B cell (primary cell): ENCODE measurements at places on chromosomes 7 and 10. TPM values are rescaled to one million over a fixed set of nuclear protein-coding genes. Genes with fewer than 3 reads are reported as not detected.

Gene AKR1C2
- total RNA-seq = not detected in 2 replicates

Gene SHH
- not detected in 2 replicates for total RNA-seq

Gene RET
- 0.27 and 0.36 TPM in 2 replicates for total RNA-seq

GRCh38 chr10:128365156-128365725 is 239.0 kb upstream of the MKI67 start:
- no peak overlapping the region for H3K27ac ChIP-seq
- no peaks in the 10 kb centered on the region for H3K27me3 ChIP-seq
- H3K36me3 ChIP-seq = no peaks in the 10 kb centered on the region
- no peaks in the 10 kb centered on the region for H3K4me1 ChIP-seq
- no peak overlapping the region for H3K4me3 ChIP-seq
- no peak for DNase-seq

DNA sequence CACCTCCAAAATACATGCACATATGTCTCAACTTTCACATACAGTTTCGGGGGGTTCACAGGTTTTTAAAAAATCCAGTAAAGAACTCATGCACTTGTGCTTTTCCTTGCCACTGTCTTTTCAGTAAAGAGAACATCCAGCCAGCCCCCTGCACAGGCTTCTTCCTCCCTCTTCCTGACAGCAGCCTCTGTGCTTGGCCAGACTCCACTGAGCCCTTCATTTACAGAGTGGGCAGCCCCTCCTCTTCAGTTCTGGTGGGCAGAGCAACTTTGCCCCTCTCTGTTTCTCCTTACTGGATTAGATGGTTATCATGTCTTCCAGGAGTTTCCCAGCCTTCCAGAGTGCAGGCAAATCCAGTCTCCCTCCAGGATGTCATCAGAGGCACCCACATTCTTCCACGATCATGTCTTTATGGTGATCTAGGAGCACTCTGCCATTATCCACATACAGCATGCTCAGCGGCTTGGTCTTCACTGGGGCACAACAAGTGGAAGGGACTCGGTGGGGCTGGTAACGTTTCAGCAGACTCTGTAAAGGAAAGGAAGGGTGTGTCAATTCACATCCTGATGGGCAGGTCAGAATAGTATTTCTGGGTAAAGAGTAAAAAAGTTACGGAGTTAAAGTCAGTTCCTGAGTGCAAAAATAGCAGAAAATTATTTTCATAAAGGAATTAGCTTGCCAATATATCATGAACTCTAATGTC is 8.8 kb downstream of the NODAL start:
- no peaks in the 10 kb centered on the region for H3K27me3 ChIP-seq
- peaks cover 7% of the 10 kb centered on the region for H3K36me3 ChIP-seq
- H3K4me3 ChIP-seq = peak overlapping the region; percentile 31
- peaks cover 5% of the 10 kb centered on the region for H3K4me1 ChIP-seq
- H3K27ac ChIP-seq = peak overlapping the region; percentile 28

DNA sequence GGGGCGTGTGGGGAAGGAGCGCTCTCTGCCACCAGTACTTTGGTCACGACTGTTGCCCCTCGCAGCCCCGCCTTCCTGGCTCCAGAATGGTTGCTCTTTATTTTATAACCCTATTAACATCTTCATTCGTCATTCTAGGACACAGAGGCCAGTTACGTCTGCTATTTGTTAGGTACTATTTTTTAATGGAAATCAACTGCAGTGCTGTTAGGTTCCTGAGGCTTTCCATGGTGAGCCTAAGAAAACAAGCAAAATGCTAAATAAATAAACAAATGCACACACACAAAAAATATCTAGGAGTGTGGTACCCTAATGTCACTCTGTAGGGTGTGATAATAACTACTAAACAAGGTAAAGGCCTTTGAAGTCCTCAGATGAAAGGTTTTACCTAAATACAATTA is 71.1 kb downstream of the SLC37A3 start:
- no peak overlapping the region for H3K4me3 ChIP-seq
- H3K36me3 ChIP-seq = no peaks in the 10 kb centered on the region
- H3K27ac ChIP-seq = no peak overlapping the region

GRCh38 chr10:70742537-70743429 is 42.4 kb downstream of the TBATA start:
- H3K27ac ChIP-seq = no peak overlapping the region
- H3K4me3 ChIP-seq = no peak overlapping the region
- H3K4me1 ChIP-seq = no peaks in the 10 kb centered on the region
- no peak for DNase-seq
- no peaks in the 10 kb centered on the region for H3K27me3 ChIP-seq

DNA sequence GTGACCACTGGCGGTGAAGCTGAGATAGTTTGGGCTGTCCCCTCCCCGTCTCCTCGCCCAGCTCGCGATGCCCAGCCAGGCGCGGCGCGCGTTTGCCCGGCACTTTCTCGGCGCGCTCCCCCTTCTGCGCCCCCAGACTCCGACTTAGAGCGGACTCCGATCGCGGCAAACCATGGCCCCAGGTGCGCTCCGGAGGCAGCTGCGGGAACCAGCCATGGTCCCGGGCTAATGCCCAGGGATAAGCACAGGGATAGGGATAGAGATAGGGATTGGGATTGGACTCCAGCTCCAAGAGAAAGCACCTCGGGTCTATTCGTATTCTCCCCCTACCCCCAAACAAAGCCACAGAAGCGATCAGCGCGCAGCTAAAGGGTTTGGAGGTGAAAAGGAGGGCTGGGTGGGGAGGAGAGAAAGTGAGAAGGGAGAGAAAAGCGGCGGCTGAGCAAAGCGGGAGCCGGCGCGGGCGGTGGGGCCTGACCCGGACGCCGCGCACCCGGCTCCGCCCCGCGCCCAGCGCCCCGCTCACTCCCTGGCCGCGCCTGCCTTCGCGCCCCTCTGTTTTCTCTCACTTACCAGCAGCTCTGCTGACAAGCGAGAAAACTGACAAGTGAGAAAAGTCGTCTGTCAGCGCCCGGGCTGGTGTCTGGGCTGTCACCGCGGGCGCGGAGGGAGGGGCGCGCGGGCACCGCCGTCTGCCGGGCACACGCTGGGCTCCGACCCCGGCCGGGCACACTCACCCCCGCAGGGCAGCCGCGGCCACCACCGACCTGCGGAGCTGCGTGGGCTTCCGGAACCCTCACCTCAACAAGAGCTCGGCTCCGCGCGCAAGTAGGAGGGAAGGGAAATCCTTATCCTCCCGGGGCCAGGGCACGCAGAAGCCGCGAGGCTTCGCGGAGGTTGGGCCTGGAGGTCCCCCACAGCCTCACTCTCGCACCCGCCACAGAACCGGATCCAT is at the start of gene PDE1C:
Gene PDE1C, minus strand, starts transcription at position 2 of the 955 bp plus-strand sequence.
- H3K27ac ChIP-seq = no peak within 1 kb of the TSS
- H3K4me3 ChIP-seq = no peak within 1 kb of the TSS
- no peaks in the 10 kb centered on the region for H3K4me1 ChIP-seq
- no peaks in the 10 kb centered on the region for H3K36me3 ChIP-seq

- no peaks in the 10 kb centered on the region for H3K4me1 ChIP-seq
- no peak overlapping the region for H3K4me3 ChIP-seq
- no peak overlapping the region for H3K27ac ChIP-seq
Measured at GRCh38 chr10:113746217-113746957, 5.1 kb upstream of the PLEKHS1 start.

DNA sequence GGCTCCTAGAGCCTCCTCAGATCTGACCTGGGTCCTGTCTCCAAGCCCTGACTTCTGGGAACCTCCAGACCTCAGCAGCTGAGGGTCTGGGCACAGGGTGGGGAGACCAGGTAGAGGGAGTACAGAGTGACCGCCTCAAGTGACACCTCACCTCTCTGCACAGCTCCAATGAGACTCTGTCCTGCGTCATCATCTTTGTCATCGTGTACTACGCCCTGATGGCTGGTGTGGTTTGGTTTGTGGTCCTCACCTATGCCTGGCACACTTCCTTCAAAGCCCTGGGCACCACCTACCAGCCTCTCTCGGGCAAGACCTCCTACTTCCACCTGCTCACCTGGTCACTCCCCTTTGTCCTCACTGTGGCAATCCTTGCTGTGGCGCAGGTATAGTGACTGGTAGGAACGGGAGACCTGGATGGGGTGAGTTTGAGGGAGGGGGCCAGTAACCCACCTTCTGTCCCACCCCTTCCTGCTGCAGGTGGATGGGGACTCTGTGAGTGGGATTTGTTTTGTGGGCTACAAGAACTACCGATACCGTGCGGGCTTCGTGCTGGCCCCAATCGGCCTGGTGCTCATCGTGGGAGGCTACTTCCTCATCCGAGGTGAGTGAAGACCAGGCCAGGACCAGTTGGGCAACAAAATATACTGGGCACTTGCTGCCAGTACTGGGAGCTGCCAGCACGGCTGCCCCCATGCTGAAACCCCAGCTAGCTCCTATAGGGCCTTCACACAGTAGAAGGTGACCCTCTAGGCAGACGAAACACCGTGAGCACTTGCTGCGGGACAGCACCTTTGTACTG is 17.8 kb downstream of the SMO start:
- H3K27me3 ChIP-seq = no peaks in the 10 kb centered on the region
- no peak overlapping the region for H3K27ac ChIP-seq
- no peak for DNase-seq

DNA sequence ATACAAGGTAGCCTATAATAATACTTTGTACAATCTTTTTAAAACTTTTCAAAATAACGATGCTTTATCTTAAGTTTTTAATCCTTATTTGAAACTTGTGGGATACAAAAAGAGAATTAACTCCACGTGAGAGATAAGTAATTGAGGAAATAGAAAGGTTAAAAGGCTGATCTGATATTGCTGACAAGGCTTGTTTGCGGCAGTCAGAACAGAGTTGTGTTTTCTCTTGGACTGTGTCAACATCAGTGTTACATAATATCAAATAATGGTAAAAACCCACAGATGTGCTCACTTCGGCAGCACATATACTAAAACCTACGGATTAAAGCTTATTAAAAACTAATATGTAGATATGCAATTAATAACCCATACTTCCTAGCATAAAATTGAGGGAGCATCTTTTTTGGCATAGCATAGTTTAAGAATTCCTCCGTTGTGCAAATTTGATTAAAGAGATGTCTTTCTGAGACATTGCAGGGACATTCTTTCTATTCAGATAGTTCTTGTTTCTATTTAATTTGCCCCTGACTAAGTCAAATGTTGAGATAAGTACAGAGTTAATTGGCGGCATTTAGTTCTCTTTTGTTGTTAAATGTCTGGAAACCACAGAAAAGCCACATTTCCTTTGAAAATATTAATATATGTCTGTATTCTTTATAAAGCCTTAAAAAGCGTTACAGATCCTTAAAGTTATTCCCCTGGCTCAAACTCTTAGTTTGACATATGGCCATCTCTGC is 63.3 kb downstream of the FAM185A start:
- no peaks in the 10 kb centered on the region for H3K36me3 ChIP-seq
- H3K27me3 ChIP-seq = no peaks in the 10 kb centered on the region
- H3K4me1 ChIP-seq = no peaks in the 10 kb centered on the region
- DNase-seq = no peak
- no peak overlapping the region for H3K4me3 ChIP-seq

DNA sequence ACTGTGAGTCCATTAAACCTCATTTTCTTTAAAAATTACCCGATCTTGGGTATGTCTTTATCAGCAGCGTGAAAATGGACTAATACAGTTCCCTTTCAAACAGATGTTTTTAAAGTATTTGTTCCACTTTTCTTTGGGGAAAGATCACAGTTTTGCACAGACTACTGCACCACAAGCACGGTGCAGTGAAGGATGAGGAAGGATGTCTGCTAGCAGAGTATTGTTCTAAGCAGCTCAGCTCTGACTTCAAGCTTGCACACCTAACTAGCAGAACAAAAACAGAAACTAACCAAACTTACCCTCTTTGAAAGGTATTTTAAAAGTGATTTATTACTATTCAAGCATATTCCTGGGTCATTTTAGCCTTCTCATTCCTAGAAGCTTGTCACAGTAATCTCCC is 20.0 kb downstream of the THNSL1 start:
- no peaks in the 10 kb centered on the region for H3K27me3 ChIP-seq
- no peak overlapping the region for H3K27ac ChIP-seq
- H3K36me3 ChIP-seq = no peaks in the 10 kb centered on the region
- H3K4me1 ChIP-seq = no peaks in the 10 kb centered on the region
- no peak overlapping the region for H3K4me3 ChIP-seq

DNA sequence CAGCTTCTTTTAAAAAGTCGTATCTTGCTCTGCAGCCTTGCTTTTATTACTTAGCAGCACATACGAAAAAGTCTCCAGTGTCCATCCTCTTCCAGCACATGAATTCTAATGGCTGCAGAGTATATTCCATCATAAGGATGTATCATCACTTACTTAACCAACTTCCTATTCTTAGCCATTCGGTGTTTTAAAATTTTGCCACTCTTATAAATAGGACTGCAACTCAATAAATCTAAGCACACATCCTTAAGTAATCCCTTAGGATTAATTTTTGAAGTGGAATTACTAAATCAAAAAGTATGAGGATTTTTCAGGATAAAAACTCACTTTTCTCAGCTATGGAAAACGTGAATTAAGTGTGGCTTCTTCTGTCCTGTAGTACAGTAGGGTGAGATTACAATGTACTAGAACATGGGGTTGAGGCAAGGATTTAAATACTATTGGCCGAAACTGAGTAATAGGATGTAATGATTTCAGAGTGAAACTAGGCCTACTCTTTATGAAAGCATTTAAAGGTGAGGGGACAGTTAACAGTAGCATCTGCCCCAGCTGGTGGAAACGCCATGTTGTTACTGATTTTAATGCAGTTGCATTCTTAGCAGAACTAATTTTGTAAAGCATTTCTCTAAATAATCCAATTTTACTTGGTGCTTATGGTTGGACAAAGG is 1035.5 kb downstream of the LRMDA start:
- H3K4me3 ChIP-seq = no peak overlapping the region
- no peaks in the 10 kb centered on the region for H3K36me3 ChIP-seq
- no peak for DNase-seq
- no peaks in the 10 kb centered on the region for H3K4me1 ChIP-seq
- no peak overlapping the region for H3K27ac ChIP-seq

DNA sequence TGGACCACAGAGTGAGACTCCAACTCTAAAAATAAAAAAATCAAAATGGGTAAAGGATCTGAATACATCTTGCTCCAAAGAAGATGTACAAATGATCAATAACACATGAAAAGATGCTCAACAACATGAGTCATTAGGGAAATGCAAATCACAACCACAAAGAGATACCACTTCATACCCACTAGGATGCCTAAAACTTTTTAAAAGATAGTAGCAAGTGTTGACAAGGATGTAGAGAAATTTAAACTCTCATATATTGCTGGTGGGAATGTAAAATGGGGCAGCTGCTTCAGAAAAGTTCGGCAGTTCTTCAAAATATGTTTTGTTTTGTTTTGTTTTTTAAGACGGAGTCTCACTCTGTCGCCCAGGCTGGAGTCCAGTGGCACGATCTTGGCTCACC is 45.7 kb upstream of the GTF2IRD1 start:
- no peaks in the 10 kb centered on the region for H3K4me1 ChIP-seq
- DNase-seq = no peak
- no peak overlapping the region for H3K4me3 ChIP-seq

GRCh38 chr7:14687777-14688176 is 214.8 kb downstream of the DGKB start:
- no peaks in the 10 kb centered on the region for H3K36me3 ChIP-seq
- DNase-seq = no peak
- H3K27ac ChIP-seq = no peak overlapping the region
- no peak overlapping the region for H3K4me3 ChIP-seq

DNA sequence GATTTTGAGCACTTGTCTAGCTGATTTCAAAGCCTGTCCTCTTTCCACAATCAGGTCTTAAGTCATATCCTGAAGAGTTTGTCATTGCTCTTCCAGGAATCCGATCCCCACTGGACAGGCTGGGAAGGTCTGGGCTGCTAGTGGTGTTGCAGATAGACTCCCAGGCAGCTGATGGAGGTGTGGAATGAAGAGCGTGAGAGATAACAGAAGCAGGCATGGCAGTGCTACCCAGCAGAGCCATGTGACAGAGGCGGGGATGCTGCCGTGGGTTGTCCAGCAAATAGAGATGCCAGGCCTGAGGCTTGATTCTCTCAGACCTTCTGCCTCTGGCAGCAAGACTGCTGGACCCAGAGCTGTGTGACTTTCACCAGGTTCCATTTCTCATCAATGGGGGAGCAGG is 116.5 kb upstream of the EEPD1 start:
- no peaks in the 10 kb centered on the region for H3K27me3 ChIP-seq
- no peaks in the 10 kb centered on the region for H3K36me3 ChIP-seq
- H3K4me3 ChIP-seq = no peak overlapping the region
- no peak overlapping the region for H3K27ac ChIP-seq
- H3K4me1 ChIP-seq = no peaks in the 10 kb centered on the region
